ENCODE measurements at places on chromosomes 4 and X.

DNA sequence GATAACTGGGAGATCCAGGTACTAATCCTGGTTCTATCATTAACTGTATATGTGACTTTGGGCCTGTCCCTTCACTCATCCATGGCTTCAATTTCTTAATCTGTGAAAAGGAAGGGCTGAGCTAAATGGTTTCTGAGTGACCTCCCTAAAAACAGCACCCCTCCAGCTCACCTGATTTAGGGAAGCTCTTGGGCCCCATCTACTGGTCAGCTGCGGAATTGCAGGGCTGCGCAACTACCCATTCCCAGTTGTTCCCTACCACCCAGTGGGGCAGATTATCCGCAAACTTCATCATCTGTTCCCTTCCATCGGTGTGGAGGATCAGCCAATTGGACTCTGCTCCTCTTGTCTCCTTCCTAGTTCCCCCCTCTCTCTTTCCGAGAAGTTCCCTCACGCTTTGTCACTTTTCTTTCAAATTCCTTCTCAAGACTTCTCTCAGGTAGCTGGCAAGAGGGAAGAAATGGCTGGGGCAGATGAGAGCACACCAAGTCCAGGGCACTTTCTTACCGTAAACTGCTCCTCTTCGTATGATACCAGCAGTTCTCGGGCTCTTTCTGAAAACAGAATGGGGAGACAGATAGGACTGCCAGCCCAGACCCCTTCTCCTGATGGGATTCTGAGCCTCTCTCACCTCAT is 5.8 kb downstream of the LAS1L start:
- DNase-seq = peak; percentile 57

DNA sequence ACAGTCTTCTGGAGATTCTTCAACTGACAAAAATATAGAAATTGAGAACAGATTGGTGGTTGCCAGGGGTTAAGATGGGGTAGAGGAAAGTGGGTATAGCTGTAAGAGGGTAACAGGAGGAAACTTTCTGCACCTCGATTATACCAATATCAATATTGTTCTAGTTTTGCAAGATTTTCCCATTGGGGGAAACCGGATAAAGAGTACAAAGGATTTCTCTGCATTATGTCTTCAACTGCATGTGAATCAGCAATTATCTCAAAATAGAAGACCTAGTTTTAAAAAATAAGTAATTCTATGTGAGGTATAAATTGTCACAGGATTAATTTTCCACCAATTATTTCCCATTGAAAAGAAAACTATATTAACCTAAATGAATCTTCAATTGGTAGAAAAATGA is 65.7 kb downstream of the LRBA start:
- DNase-seq = no peak

DNA sequence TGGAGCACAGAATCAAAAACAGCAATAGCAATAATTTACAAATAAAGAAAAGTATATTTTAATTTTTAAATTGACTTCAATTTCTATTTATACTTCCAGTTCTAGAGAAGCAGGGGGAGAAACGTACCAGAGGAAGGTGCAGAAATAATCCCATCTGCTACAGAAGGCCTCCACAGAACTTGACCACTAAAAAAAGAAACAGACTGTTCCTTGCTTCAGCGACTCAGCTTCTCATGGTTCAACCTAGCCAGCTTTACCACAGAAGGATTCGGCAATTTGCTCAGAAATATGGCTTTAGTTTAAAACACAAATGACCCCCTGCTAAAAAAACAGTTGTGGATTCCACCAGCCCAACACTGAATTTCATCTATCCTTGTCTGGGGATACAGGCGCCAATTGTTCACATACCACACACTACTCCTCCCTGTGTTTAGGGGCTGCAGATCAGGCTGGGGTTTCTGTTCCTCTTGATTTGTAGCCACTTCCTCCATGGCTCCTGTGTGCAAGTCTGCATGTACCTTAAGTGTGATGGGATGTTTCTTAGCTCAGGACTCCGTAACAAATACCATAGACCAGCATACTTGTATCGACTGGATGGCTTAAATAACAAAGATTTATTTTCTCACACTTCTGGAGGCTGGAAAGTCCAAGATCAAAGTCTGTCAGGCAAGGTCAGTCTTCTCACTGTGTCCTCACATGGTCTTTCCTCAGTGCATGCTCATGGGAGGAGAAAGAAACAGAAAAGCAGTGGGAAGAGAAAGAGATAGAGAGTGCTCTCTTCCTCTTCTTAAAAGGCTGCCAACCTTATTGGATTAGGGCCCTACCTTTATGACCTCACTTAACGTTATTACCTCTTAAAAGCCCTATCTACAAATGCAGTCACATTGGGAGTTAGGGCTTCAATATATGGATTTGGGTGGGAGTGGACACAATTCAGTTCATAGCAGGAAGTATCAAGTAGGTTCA is 79.1 kb downstream of the AMOT start:
- DNase-seq = no peak

- peak; percentile 66 for DNase-seq
These were observed 16.0 kb downstream of the CCNQ start for GRCh38 chrX:153582896-153583295.

- no peak for DNase-seq
These were observed 173.6 kb upstream of the LNX1 start for GRCh38 chr4:53764761-53765490.

- DNase-seq = no peak
These were observed 74.3 kb upstream of the MSANTD1 start for GRCh38 chr4:3174371-3175338.

GRCh38 chr4:136687118-136687517 is 845.2 kb downstream of the PCDH18 start:
- no peak for DNase-seq

DNA sequence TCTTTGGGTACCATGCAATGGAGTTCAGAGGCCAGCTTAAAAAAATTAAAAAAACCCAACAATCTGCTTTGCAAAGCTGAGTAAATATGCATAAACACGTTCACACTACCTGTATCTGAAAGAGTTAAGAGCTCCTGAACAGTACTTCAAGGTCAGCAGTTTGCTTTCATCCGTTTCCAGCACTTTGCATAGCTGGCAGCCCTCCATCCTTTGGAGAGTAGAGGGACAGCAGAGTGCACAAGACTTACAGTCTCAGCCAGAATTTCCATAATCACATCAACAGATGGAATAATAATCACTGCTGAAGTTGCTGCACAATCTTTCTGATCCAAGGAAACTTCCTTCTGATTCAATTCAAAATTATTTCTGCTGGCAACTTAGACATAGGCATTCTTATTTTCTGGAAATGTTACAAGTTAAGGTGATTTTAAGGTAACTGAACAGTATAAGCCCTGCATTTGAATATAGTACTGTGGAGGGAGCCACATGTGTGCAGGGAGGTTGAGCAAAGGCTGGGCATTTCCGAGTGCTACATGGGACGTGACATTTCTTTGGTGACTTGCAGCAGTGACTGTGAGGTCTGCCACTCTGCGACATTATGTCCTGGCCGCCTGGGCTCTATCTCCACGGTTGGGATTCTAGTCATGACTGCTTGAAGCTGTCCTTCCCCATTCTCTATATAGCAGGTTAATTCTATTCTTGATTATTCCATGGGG is 73.5 kb upstream of the EMCN start:
- no peak for DNase-seq

DNA sequence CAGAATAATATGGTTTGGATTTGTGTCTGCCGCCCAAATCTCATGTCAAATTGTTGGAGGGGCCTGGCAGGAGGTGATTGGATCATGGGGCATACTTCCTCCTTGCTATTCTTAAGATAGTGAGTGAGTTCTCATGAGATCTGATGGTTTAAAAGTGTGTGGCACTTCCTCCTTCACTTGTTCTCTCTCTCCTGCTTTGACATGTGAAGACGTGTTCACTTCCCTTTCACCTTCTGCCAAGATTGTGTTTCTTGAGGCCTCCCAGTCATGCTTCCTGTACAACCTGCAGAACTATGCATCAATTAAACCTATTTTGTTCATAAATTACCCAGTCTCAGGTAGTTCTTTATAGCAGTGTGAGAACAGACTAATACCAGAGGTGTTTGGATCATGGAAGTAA is 325.7 kb upstream of the GIMD1 start:
- no peak for DNase-seq

GRCh38 chr4:7539659-7540058 is 104.9 kb upstream of the PSAPL1 start:
- DNase-seq = peak; percentile 23

DNA sequence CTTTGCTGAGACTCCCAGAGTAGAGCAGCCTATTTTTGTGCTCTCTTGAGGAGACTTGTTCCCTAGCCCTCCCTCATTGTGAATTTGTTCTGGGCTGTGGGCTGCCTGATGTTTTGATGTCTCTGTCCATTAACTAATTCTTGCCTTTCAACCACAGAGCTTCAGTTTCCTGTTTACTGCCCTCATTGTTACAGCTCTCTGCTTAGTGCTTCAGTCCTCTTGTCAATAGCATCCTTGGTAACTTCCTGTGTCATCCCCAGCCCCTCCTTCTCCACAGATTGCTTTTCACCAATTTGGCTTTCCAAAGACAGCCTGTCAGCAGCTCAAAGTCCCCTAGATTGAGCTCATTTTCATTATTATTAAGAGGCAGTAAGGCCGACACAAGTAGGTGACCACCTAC is 69.9 kb downstream of the COX7B2 start:
- no peak for DNase-seq

- no peak for DNase-seq
These were observed 162.8 kb upstream of the MAMLD1 start for GRCh38 chrX:150200361-150200760.

DNA sequence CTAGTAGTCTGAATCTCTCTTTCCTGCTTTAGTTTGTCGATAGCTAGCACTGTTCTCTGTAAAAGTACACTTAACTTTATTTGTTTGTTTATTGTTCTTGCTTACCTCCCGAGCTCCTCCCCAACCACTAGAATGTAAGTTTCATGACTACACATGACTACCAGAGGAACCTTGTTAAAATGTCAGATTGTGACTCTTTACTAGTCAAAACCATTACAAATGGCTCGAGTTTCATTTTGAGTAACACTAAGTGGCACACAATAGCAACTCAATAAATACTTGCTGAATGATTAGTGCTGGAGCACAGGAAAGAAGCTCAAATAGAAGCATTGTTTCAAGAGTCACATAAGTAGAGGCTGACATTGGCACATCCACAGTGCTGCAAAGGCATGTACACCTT is 116.1 kb downstream of the MAPK10 start:
- DNase-seq = no peak

GRCh38 chr4:21191317-21191716 is 491.1 kb downstream of the PACRGL start:
- DNase-seq = no peak

DNA sequence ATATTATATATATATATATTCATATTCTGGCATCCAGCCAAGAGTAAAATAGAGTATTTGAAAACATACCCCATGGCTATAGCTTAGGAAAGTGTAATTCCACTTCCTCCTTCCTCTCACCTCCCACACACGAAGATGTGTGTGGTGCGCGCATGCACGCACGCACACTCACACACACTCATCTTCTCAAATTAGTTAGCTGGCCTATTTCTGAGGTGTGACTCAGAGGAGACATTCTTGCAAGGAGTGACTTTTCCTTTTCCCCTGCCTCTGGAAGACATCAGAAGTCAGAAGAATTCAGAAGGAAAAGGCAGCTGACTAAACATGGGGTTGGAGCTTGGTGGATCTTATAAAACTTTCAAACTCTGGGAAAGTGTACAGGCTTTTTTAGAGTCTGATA is 8.8 kb downstream of the ENPEP start:
- DNase-seq = no peak

DNA sequence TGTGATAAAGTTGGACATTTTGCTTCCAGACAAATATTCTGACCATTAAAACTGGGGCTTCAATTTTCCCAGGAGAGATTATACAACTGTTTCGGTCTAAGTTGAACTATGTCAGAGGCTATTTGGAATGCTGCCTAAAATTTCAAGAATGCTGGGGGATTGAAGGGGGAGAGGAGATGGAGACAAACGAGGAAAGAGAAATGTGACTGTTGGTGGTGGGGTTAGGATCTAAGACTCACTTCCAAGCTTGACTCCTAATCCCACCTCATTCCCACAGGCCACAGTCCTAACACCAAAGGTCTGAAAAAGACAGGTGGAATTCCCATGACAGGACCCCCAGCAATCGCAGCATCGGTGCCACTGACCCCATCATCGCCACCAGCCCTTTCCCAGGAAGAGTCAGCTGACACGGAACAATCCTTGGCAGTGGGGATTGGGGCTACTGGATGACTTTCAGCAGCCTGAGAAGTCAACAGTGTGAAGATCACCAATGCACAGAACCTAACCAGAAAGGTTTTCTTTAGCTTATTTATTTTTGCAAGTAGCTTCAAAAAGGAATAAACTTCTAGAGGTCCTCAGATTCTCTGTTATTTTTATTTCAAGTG is 74.0 kb upstream of the PRSS48 start:
- DNase-seq = no peak

DNA sequence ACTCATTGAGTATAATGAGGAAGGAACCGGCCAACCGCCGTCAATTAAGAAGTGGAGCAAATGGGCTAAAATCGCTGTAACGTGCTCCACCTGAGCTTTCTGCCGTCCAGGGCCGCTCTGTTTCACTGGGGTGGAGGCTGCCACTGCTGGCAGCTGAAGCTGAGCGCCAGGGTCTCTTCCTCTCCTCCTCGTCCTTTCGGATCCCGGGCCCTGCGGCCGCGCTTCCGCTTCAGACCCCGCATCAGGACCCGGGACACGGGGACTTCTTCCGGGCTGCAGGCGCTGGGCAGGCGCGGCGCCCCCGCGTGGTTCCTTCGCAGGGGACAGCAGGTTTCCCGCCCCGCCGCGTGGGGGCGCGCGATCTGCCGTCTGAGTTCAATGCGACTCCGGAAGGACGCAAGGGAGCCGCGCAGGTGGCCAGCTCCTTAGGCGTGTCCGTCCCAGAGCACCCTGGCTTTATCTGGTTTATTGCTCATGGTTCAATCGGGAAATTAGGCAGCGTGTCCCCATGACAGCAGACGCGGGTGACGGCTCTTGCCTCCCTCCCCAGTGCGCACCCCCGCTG is 519.8 kb downstream of the TRIML1 start:
- DNase-seq = no peak

- no peak for DNase-seq
These were observed 52.4 kb upstream of the GUCY1A1 start for GRCh38 chr4:155614111-155614762.

- no peak for DNase-seq
These were observed 247.0 kb downstream of the C4orf33 start for GRCh38 chr4:129342819-129343408.

- DNase-seq = no peak
These were observed 77.5 kb upstream of the INPP4B start for GRCh38 chr4:142923619-142924018.

- DNase-seq = no peak
These were observed at the start of gene NHS for GRCh38 chrX:17374619-17375366. NHS (plus strand) TSS chrX:17375200; CDS start chrX:17375758, 558 bp downstream.

Measured in activated CD4-positive, alpha-beta T cell treated with anti-CD3 and anti-CD28 coated beads, Interleukin-2, amount 50 U/mL, for 48 hours (primary cell).